ENCODE measurements at places on chromosomes 13 and 19.

- DNase-seq: no peak
These were observed 31.2 kb downstream of the ZNF536 start for GRCh38 chr19:30403203-30403985.

- DNase-seq: no peak
These were observed 29.7 kb downstream of the NKPD1 start for GRCh38 chr19:45130888-45131615.

DNA sequence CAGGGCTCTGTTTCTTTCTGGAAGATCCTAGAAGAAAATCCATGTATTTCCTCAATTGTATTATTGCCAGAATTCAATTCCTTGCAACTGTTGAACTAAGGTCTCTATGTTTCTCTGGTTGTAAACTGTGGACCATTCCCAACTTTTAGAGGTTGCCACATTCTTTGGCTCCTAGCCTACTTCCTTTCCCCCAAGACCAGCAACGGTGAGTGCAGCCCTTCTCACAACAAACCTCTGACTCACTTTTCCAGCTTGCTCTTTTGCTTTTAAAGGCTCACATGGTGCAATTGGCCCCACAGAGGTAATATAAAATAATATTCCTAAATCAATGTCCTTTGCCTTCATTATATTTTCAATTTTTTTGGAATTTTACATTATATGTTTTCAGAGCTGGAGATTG is 371.3 kb downstream of the SLITRK5 start:
- DNase-seq: no peak

DNA sequence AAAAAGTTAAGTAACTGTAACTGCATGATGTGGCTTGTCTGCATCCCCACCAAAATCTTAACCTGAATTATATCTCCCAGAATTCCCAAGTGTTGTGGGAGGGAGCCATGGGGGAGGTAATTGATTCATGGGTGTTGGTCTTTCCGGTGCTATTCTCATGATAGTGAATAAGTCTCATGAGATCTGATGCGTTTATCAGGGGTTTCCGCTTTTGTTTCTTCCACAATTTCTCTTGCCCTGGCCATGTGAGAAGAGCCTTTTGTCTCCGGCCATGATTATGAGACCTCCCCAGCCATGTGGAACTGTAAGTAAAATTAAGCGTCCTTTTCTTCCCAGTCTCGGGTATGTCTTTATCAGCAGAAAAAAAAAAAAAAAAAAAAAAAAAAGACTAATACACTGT is 385.8 kb downstream of the SLITRK1 start:
- DNase-seq: no peak

DNA sequence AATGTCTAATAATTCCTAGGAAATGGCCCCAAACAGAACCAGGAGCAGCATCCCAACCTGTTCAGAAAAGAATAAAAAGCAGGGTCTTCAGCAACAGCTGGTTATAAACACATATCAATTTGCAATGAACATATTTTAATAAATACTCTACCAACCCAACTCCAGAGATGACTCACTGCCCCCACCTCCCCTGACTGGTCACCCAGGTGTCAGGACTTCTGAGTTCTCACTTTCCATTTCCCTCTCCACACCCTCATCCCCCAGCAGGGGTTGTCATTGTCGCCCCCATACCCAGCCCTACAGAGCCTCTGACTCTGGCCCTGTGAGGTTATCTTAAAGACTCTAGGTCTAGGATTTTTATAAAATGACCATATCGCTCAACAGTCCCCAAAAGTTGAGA is 6.9 kb downstream of the SERPINE3 start:
- DNase-seq: no peak

- DNase-seq: no peak
These were observed 5.5 kb upstream of the POU4F1 start for GRCh38 chr13:78608688-78609463.

- no peak for DNase-seq
These were observed 1.5 kb downstream of the STARD13 start for GRCh38 chr13:33284031-33284430.

DNA sequence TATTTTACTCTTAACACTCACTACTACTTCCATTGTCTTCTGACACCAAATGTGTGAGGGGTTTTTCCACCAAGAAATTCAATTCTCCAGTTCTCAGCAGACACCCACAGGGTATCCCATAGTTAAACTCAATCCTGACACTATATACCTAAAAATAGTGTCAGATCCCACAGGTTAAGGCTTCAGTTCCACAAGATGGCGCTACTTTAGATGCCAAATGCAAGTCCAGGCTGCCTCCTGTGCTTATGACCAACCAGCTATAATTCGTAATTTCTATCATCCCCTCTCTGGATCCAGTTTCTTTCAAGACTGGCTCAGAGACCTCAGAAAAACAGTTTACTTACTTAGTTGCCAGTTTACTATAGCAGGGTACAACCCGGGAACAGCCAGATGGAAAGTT is 1146.2 kb upstream of the SPRY2 start:
- no peak for DNase-seq

- no peak for DNase-seq
These were observed 14.4 kb upstream of the GNA15 start for GRCh38 chr19:3121396-3121795.

All from stimulated activated CD8-positive, alpha-beta memory T cell treated with anti-CD3 and anti-CD28 coated beads, Interleukin-15, amount 100 ng/mL, for 24 hours (primary cell).